ENCODE measurements at places on chromosomes 2 and 18. TPM values are rescaled to one million over a fixed set of nuclear protein-coding genes. Genes with fewer than 3 reads are reported as not detected.

The DES gene
- 1.6 TPM for total RNA-seq

The CXCR1 gene
- total RNA-seq = not detected

The CCT4 gene
- 122 TPM for total RNA-seq

The DSG4 gene
- total RNA-seq = not detected

The PLGLB2 gene
- 2.6 TPM for total RNA-seq

The ZNF397 gene
- total RNA-seq = 21.7 TPM

The RTKN gene
- 16.5 TPM for total RNA-seq

The RAB6C gene
- total RNA-seq = not detected

The COBLL1 gene
- 33.2 TPM for total RNA-seq

The MITD1 gene
- total RNA-seq = 25.1 TPM

Measured in articular chondrocyte of knee joint (primary cell).